Epithelial cell of prostate (primary cell): ENCODE measurements at places on chromosomes 7 and 10.
A peak's percentile ranks its signal among the peaks of the same experiment; 100 is the strongest.

DNA sequence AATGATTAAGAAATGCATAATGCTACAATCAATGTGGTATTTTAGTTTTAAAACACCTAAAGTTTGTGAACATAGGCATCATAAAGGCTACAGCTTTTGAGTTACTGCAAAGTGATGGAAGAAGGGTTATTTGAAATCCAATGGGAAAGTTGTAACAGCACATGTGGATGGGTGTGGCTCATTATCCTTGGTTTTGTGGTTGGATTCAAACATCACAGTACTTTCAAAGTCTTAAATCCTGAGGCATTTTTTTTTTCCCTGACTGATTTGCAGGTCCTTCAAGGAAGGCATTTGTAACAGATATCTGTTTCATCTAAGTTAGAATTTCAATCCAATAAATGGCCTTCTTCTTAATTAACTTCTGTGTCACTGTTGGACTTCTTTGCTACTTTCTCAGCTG lies 9.8 kb upstream of the SHTN1 start:
- no peak for DNase-seq

- DNase-seq, result peak; percentile 44
Measured at GRCh38 chr7:77479536-77480088, 57.5 kb upstream of the PTPN12 start.

DNA sequence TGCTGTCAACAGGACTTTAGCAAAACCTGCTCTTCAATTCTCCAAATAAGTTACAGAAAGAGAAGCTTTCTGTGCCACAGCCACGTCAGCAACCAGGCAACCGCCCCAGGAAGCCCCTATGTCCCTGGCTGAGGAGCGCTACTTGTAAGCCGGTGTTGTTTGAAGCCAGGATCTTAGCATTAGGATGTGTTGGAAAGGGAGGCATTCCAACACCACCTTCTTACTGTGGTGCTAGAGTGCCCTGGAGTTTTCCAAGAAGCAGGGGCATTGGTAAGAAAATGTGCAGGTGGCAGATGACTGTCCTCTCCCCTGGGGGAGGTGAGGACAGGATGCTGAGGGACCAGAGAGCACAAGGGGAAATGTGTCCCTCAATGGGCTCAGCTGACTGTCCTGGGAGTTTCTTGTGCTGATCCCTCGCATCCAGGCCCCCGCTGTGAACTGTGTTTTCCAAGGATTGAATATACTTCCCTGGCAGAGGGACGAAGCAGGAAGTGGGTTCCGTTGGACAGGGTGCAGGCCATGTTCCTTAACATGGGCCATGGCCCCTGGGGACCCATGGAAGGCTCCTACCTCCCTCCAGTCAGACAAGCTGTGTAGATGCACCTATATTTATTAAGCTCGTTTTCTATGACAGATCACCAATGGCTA lies 139.6 kb upstream of the GDF10 start:
- no peak for DNase-seq

DNA sequence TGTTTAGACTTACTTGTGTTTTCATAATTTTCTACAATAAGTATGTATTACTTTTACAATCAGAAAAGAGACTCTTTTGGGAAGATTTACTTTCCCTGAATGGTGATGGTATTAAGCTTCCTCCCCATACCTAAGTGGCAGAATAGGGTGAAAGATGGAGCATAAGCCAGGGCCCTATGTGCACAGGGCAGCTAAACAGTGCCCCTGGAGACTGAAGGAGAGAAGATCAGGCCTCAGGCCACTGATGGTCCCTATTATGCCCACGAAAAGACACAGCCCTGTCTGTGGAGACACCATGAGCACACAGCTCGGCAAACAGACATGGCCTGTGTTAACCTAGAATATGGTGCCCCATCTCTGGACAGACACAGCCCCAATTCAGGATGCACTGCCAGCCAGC lies 139.4 kb downstream of the OAT start:
- no peak for DNase-seq

DNA sequence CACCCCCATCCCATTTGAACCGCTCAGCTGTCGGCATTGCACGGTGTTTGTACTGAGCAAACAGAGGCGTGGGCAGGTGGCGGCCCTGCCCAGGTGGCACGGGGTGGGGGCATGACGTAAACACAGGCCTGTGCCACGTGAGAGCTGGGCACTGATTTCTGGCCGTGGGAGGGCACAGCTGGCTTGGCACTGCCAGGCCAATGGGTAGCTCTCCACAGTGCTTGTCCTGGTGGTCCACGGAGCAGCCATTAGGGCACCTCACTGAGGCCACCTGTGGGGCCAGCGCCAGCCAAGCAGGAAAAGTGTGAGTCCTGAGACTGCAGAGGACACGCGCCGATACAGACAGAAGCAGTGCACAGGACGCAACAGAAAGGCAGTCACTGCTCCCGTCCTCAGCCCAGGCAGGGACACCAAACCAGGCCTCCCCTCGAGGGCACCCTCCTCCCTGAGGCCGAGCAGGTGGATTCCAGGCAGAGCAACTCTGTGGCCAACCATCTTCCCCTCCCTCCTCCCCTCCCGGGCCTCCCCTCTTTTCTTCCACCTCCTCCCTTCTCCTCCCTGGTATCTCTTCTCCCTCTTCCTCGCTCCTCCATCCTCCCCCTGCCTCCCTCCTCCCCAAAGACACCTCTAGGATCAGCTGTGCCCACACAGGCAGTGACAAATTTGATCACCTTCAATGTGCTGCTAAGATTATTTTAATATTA lies 258.7 kb downstream of the ELFN1 start:
- no peak for DNase-seq

DNA sequence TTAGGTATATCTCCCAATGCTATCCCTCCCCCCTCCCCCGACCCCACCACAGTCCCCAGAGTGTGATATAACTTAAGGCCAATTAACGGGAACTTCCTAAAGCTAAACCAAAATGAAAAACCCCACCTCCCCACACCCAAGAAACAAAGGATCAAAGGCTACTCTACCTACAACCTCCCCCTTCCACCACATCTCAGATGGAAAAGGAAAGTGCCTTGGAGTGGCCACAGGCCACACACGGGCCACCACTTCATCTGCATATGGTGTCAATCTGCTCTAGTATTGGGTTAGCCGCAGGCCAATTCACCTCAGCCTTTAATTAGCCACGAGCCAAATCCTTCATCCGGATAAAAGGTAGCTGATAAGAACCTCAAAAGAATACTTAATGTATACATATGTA lies 19.6 kb downstream of the CSTF2T start:
- no peak for DNase-seq

DNA sequence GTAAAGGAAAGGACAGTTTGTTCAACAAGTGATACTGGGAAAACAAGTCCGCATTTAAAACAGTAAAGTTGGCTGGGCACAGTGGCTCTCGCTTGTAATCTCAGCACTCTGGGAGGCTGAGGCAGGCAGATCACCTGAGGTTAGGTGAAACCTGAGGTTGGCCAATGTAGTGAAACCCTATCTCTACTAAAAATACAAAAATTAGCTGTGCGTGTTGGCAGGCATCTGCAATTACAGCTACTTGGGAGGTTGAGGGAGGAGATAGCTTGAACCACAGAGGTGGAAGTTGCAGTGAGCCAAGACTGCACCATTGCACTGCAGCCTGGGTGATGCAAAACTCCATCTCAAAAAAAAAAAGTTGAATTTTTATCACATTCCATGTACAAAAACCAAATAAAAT lies 35.7 kb downstream of the ZNF92 start:
- DNase-seq, result no peak

DNA sequence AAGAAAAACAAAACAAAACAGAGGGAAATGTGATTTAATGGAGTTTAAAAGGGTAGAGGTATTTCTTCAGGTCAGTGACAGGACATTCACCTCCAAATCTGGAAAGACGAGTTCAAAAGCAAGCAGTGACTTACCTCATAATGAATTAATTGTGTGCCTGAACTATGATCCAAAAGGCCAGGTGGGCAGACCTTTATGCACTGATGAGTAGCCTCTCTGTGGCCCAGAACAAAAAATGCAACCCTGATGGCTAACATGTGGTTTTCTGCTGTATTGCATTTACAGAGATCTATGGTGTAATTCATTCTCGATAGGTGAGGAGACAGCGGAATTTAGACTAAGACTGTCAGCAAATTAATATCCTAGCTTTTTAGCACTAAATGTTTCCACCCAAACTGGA lies 142.0 kb downstream of the HDAC9 start:
- DNase-seq, result no peak

GRCh38 chr10:46523962-46524471 lies 32.4 kb downstream of the GPRIN2 start:
- no peak for DNase-seq

DNA sequence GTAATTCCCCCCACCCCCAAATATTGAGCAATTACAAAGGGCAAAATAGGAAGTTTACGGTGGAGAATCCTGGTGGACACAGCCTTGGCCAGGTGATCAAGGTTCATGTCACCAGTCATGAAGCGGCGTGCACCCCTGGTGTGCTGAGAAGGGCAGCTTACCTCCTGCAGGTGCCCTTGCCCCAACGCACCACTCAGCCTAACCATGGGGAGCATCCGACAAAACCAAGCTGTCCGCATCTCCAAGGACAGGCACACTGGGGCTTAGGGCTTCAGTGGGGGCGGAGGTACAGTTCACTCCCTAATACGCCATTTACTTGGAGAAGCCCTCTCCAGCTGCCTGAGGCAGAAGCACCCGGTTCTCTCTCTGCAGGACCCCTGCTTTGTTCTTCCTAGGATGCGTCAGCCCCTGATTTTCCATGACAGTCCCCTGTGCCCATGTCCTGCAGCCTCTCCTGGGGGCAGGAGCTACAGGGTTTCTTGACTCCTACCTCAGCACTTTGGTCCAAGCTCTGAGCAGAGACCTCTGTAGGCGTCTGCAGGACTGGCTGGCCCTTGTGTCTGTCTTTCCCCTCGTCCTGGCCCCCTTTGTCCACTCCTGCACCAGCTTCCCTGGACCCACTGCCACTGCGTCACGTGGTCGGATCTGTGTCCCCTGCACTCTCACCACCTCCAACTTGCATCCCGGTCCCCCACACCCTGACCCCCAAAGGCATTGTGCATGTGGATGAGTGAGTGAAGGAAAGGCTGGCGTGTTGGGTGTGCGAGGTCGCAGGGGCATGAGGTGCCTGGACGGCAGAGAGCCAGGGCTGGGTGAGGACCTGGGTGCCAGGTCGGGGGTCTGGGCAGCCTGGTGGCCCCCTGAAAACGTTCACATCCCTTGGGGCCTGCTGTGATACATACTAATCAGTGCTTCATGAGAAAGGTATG lies 113.7 kb downstream of the LHPP start:
- DNase-seq, result no peak

DNA sequence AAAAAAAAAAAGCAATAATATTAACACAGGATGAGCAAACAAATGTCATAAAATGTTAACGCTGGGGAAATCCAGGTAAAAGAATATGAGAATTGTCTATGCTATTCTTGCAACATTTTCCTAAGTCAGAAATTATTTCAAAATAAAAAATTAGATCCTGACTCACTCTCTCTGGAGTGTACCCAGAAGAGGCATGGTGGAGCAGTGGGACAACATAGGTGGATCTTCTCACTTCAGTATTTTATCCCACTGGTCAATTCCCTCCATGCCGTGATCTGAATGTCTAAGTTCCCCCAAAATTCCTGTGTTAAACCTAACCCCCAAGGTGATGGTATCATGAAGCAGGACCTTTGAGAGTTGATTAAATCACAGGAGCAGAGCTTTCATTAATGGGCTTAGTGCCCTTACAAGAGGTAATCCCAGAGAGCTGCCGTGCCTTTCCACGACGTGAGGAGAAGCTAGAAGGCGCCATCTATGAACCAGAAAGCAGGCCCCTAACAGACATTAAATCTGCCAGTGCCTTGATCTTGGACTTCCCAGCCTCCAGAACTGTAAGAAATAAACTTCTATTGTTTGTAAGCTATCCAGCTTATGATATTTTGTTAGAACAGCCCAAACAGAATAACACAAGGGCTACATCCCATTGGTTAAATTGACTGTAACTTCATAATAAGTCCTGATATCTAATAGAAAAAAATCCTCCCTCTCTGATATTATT lies 35.2 kb downstream of the USP6NL start:
- DNase-seq, result no peak

- no peak for DNase-seq
Measured at GRCh38 chr10:120949609-120950031, 98.5 kb downstream of the WDR11 start.

DNA sequence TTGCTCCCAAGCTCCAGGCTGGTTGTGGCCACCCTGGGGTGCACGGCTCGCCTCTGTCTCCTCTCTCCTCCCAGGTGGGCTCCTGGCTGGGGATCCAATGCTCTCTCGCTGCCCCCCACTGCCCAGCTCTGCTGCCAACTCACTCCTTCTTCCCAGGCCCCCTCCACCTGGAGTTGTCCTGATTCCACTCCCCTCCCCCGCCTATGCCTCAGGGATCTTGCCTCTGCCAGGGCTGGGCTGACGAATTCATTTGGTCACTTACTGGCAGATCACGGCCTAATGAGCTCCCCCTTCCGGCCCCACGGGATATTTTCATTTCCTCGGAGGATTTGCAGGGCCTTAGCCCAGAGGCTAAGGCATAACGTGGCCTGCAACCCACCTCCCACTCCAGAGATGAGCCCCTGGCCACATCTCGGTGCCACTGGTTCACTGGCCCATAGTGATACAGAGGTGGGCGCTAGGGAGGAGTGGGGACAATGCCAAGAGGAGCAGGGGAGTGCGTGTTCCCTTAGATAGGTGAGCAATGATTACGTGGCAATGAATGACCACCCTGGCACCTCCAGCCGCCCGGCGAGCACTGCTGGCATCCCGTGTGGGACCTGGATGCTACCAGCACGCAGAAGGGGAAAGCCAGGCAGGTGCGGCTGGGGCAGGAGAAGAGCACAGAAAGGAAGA lies 344.6 kb upstream of the SHH start:
- no peak for DNase-seq

DNA sequence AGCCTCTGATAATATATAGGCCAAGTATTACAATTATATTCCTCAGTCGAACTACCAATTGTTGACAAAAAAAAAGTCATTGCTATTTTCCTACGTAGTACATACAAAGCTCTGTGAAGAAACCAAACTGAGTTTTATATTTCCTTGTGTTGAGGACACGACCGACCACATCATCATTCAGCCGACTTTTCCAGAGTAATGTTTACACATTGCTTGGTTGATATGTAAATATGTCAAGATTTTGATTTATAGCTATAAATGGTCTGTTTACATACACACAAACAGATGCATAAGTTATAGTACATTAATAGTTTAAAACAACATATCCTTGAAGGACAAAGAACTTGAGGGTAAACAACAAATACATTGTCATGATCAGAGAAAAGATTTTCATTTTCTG lies 121.5 kb downstream of the CRPPA start:
- DNase-seq, result peak; percentile 10

DNA sequence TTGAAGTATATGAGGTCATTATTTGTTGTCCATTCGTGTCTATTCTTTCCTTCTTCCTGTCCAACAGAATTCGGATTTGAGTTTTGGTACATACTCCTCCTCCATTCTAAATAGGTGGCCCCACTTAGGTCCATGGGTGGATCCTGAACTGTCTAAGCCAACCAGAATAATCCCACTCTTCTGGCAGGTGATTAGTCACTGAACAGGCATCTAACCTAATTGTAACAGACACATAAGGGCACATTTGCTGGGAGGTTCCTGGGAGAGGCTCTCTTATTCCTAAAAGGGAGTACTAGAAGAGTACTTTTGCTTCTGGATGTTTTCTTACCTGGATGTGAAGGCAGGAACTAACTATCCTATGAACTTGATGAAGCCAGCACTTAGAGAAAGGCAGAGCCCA lies 16.8 kb downstream of the LRRC72 start:
- DNase-seq, result no peak

GRCh38 chr10:13613519-13613918 lies 26.8 kb downstream of the PRPF18 start:
- no peak for DNase-seq

GRCh38 chr7:74483402-74484336 lies 30.0 kb downstream of the GTF2IRD1 start:
- DNase-seq, result no peak
